ENCODE measurements at places on chromosomes 2 and 18.

- DNase-seq = no peak
Measured at GRCh38 chr2:226888971-226889370, 53.1 kb downstream of the RHBDD1 start.

- no peak for DNase-seq
Measured at GRCh38 chr2:198135481-198135934, 331.1 kb downstream of the PLCL1 start.

GRCh38 chr2:63819765-63820717 is 21.7 kb upstream of the UGP2 start:
- peak; percentile 13 for DNase-seq

DNA sequence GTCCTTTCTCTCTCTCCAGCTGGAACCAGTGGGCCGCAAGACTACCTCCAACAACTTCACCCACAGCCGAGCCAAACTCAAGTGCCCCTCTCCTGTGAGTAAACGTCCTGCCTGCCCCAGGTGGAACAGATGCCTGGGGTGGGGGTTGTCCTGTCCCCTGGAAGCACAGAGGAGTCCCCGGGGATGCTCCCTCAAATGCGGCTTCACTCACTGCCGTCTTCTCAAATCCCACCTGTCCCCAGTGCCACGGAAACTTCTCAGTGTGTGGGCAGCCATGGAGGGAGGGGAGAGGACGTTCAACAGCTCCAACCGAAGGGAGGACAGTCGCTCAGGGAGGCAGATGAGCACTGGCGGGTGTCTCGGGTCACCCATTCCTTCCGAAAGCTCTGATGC is 110.7 kb upstream of the PPP1CB start:
- DNase-seq = no peak

GRCh38 chr2:197307933-197308521 is 2.6 kb downstream of the ANKRD44 start:
- no peak for DNase-seq

GRCh38 chr2:115183144-115183543 is 740.7 kb downstream of the DPP10 start:
- DNase-seq = no peak

GRCh38 chr2:181959508-181959907 is 26.1 kb upstream of the PPP1R1C start:
- DNase-seq = no peak

- no peak for DNase-seq
Measured at GRCh38 chr2:11842336-11842735, 95.9 kb downstream of the LPIN1 start.

GRCh38 chr2:26534098-26534864 is 56.4 kb upstream of the OTOF start:
- DNase-seq = no peak

- no peak for DNase-seq
Measured at GRCh38 chr18:61896757-61897156, 4.0 kb upstream of the RNF152 start.

DNA sequence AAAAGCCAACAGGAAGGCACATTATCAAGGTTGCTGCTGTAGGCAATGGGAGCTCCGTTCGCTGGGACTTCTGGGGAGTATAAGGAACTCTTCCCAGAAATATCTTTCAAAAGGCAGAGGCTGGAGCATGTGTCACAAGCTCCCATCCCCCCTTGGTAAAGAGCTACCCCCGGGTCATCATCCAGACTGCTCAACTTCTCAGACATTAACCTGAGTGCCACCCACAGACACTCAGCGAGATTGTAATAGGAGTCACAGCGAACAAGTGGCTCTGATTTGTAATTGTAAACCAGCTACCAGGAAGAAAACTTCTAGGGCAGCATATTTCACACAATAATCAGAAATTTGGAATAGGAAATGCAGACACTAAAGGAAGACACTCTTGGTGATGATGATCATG is 290.2 kb upstream of the PARD3B start:
- DNase-seq = no peak

GRCh38 chr18:63702660-63703059 is at the start of gene SERPINB11:
TSS of gene SERPINB11 (plus strand) at chr18:63702960. CDS start at chr18:63710194, 7,234 bp downstream.
- no peak for DNase-seq

DNA sequence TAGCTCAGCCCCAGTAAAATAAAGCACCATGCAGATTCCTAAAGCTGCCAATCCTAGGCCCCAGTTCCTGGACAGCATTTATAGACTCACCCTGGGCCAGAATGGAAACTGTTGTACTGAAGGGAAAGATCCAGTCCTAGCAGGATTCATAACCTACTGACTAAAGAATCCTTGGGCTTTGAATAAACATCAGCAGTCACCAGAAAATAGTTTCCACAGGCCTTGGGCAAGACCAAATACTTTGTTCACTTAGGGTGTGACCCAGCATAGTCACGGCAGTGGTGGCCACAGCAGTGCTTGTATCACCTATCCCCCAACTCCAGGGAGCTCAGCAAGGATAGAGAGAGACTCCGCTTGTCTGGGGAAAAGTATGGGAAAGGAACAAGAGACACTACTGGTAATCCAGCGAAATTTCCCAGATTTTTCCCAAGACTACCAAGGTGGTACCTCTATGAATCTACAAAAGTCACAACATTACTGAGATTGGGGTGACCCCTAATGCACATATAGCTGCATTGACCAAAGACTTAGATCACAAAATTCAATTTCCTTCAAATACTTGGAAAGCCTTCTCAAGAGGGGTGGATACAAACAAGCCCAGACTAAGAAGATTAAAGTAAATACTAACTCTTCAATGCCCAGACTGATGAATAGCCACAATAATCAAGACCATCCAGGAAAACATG is 748.1 kb upstream of the LRATD1 start:
- no peak for DNase-seq

DNA sequence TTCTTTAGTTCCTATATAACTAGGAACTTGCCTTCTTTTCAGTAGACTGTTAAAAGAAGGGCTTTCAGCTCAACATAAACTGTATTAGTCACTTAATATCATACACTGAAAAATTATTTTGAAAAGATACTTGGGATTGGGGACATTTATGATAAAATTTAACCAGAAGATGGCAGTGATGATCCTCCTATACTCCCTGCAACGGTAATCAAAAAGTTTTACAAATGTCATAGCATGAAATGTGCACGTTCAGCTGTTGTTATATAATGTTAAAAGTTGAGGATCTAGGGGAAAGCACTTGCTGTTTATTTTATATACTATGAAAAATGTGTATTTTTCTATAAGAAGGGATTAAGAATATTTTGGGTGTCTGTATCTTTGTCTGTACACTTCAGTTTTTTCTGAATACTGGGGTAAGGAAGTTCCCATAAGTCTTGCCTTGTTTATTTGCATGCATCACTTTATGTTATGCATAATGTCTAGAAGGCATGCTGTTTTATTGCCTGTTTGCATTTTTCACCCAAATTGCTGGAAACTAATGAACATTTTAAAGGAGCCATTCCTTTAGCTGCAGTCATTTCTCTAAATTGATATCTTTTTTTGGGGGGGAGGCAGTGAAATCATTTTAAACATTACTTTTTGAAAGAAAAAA is 19.0 kb downstream of the DYNC1I2 start:
- DNase-seq = no peak

DNA sequence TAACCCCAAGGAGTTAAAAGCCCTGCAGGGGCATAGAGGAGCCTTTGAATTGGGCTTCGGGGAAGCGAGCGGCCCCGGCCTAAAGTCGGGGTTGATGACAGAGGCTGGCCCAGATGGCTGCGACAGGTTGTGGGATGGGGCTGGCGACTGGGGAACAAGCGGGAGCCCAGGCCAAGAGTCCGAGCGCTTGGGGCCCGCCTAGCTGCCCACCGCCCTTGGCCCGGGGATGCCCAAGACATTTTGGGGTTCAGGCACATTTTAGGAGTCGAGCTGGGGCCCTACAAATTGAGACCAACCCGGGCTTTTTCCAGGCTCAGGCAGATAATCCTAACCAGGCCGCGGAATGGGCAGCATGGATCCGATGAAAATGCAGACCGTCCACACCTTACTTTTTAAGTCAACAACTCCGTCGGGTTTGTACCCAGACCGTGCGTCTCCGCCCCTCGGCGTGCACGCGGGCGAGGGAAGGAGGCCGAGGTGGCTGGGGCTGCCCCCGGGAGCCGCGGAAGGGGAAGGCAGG is 507 bp downstream of the RTKN start:
- DNase-seq = no peak

- DNase-seq = no peak
Measured at GRCh38 chr18:2692508-2692907, 37.0 kb downstream of the SMCHD1 start.

- no peak for DNase-seq
Measured at GRCh38 chr2:155393406-155393805, 694.9 kb downstream of the KCNJ3 start.

GRCh38 chr2:66446941-66447340 is 12.0 kb downstream of the MEIS1 start:
- DNase-seq = no peak

- no peak for DNase-seq
Measured at GRCh38 chr2:1707771-1708418, 36.4 kb downstream of the PXDN start.

- DNase-seq = no peak
Measured at GRCh38 chr2:40499437-40499836, 47.5 kb upstream of the SLC8A1 start.

- no peak for DNase-seq
Measured at GRCh38 chr2:53633441-53633840, 134.2 kb upstream of the CHAC2 start.

DNA sequence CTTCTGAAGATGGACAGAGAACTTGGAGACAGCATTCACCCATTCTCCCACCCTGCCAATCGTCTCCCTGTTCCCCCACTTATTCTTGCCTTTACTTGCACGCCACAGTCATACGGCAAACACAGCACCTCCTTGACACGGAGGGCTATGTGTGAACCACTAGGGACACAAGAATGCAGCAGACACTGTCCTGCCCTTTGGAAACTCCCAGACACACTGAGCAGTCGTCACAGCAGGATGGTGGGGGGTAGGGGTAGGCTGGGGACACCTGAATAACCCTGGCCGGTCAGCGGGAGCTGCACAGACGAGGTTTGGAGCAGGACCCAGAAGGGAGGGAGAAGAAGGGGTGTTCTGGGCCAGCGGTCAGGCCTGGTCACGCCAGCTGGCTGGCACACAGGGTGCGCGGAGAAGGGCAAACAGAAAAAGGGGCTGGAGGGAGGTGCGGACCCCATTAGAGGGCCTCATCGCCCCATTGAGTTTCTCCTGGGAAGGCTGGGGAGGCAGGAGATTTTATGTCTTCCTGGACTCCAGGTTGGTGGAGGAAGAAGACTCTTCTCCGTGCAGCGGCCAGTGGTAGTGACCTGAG is 40.0 kb upstream of the FOSL2 start:
- no peak for DNase-seq

GRCh38 chr2:186972281-186972970 is 123.5 kb upstream of the ZSWIM2 start:
- no peak for DNase-seq

DNA sequence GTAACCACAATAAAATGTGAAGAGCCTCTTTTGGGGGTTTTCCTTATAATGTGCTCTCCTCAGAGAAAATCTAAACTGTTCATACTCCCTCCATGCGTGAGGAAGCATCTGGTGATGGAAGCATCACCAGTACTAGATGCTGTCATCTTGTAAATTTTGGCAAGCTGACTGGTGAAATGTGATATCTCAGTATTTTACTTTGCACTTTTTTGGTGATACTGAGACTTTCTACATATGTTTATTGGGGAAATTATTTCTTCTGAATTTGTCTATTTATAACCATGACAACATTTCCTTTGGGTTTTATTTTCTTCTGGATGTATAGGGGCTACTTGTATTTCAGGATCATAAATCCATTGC is 95.9 kb upstream of the DLGAP1 start:
- no peak for DNase-seq

- DNase-seq = no peak
Measured at GRCh38 chr2:3132466-3132865, 245.2 kb downstream of the EIPR1 start.

- DNase-seq = no peak
Measured at GRCh38 chr2:111944531-111945210, 46.3 kb downstream of the MERTK start.

- DNase-seq = no peak
Measured at GRCh38 chr18:7358989-7359726, 128.3 kb downstream of the LRRC30 start.

- DNase-seq = no peak
Measured at GRCh38 chr2:34266908-34267697, 668.0 kb upstream of the FAM98A start.

Measured in CD14-positive monocyte (primary cell).